ENCODE measurements at places on chromosomes 2 and 18.
A peak's percentile ranks its signal among the peaks of the same experiment; 100 is the strongest.

DNA sequence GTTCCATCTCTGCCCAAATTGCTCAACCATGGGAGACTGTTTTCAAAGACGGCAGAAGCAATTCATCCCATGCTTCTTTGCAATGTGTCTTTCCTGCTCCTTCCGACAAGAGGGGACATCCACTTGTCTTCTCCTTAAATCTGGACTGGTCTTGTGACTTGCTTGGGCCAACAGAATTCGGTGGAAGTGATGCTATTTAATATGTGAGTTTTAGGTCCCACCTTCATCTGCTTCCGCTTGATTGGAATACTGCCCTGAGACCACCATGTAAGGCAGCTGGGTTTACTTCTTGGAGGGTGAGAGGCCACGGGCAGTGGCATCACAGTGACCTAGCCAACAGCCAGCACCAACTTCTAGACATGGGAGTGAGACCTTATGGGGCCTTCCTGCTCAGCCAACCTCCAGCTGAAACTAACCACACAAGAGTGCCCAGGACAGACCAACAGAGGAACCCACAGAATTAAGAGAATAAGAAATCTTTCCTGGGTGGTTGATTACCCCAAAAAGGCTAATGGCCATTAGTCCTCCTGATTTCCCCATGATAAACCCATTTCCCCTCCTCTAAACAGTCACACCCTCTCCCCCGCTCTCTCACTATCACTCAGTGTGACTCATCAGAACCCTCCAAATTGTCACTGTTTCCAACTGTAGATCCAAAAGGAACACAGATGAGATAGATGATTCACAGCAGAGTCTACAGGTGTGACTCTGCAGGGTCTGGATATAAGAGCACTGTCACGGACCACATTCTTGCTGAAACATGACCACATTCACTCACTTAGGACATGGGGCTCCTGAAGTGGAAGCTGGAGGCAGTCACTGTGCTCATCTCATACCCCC, 16.2 kb upstream of the RHOB start:
- no peaks in the 10 kb centered on the region for H3K27me3 ChIP-seq
- H3K36me3 ChIP-seq = no peaks in the 10 kb centered on the region
- H3K27ac ChIP-seq = no peak overlapping the region
- H3K4me1 ChIP-seq = peaks cover 2% of the 10 kb centered on the region

DNA sequence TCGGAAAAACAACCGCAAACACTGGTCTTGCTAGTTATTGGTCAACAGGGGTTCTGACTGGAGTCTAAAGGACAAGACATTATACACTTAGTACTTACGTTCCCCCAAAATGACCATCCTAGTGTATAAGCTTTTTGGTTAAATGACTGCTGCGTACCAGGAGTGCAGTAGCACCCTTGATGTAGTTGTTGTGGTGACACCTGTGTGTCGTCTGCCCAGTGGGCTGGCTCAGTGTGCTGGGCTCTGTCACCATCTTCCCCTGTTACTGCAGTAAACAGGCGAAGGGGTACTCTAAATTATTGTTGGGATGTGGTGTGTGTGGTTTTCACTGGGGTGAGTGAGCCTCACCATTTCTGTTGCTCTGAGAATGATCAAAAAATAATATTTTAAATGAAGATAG, 76.2 kb downstream of the MAPRE2 start:
- no peak for DNase-seq
- no peaks in the 10 kb centered on the region for H3K27me3 ChIP-seq
- peaks cover 8% of the 10 kb centered on the region for H3K36me3 ChIP-seq
- peaks cover 16% of the 10 kb centered on the region for H3K4me1 ChIP-seq

GRCh38 chr2:9950521-9951271, 797 bp upstream of the GRHL1 start:
- H3K4me1 ChIP-seq = peaks cover 10% of the 10 kb centered on the region
- H3K27ac ChIP-seq = no peak overlapping the region
- H3K27me3 ChIP-seq = peaks cover 26% of the 10 kb centered on the region
- H3K4me3 ChIP-seq = peak overlapping the region; percentile 49
- H3K36me3 ChIP-seq = no peaks in the 10 kb centered on the region

GRCh38 chr2:75416420-75417342, 144.1 kb downstream of the EVA1A start:
- no peaks in the 10 kb centered on the region for H3K4me1 ChIP-seq
- DNase-seq = peak; percentile 48
- H3K4me3 ChIP-seq = peak overlapping the region; percentile 42
- no peaks in the 10 kb centered on the region for H3K36me3 ChIP-seq
- H3K27ac ChIP-seq = no peak overlapping the region
- no peaks in the 10 kb centered on the region for H3K27me3 ChIP-seq

- DNase-seq = no peak
- no peaks in the 10 kb centered on the region for H3K36me3 ChIP-seq
- peak overlapping the region; percentile 62 for H3K27ac ChIP-seq
- no peaks in the 10 kb centered on the region for H3K27me3 ChIP-seq
- H3K4me1 ChIP-seq = peaks cover 34% of the 10 kb centered on the region
These were observed 2.2 kb upstream of the GPR148 start for GRCh38 chr2:130726614-130727180.

DNA sequence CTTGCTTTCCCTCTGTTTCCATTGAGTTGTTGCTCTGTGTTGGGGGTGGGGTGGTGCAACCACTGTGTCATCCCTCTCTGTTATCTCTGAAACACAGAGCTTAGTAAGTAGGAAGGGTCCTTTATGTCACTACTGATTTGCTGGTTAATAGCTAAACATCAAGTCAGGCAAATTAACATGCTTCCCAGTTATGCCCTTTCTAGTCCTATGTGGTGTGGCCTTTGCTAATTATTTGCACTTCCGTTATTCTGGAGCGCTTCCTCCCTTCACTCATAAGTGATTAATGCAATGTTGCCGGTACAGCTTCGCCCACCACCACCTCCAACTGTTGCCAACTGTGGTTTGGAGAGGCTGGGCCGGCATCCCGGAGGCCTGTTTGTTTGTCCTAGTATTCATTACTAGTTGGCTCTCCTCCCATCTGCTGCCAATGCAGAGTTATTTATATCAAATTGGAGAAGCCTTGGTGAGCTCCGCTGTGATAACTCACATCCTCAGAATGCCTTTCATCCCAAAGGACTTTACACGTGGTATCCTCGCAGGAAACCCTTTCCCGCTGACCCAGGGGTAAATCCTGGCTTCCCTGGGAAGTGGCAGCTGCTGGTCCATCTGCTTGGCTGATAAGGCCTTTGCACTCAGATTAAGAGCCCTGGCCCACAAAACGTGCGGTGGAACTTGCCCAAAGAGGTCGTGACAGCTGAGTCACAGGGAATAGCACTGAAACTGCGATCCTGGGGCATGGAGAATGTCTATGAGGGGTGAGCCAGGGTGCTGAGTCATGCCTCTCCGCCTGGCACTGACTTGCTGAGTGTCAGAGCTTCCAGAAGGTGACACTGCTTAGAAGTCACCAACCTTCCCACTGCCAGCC, 72.0 kb upstream of the ZCCHC2 start:
- no peak overlapping the region for H3K27ac ChIP-seq
- H3K36me3 ChIP-seq = no peaks in the 10 kb centered on the region
- H3K27me3 ChIP-seq = peaks cover 6% of the 10 kb centered on the region
- peak; percentile 69 for DNase-seq

- no peak for DNase-seq
- H3K4me1 ChIP-seq = no peaks in the 10 kb centered on the region
- no peak overlapping the region for H3K27ac ChIP-seq
- H3K27me3 ChIP-seq = no peaks in the 10 kb centered on the region
- no peaks in the 10 kb centered on the region for H3K36me3 ChIP-seq
These were observed 137.4 kb upstream of the ETAA1 start for GRCh38 chr2:67259556-67260342.

All from CD4-positive, alpha-beta T cell (primary cell).